ENCODE measurements at places on chromosomes 7 and 10. TPM values are rescaled to one million over a fixed set of nuclear protein-coding genes. Genes with fewer than 3 reads are reported as not detected.

The SPAM1 gene
- not detected for total RNA-seq

The ZNHIT1 gene
- total RNA-seq: 90.5 TPM

The UPP1 gene
- 53.6 TPM for total RNA-seq

The PDE1C gene
- 2.9 TPM for total RNA-seq

The LHPP gene
- total RNA-seq: 4.2 TPM

The DNAJC2 gene
- 33.3 TPM for total RNA-seq

The BAZ1B gene
- total RNA-seq: 72.6 TPM

The TUBAL3 gene
- not detected for total RNA-seq

The CRTAC1 gene
- 0.72 TPM for total RNA-seq

The OR9A2 gene
- not detected for total RNA-seq

The ZNF503 gene
- total RNA-seq: 2.7 TPM

The LRRC18 gene
- total RNA-seq: not detected

The CYREN gene
- 30.8 TPM for total RNA-seq

The ANXA8 gene
- total RNA-seq: not detected

The DEPP1 gene
- 318 TPM for total RNA-seq

All from endothelial cell of umbilical vein (primary cell).